ENCODE measurements at places on chromosomes 2 and 18. TPM values are rescaled to one million over a fixed set of nuclear protein-coding genes. Genes with fewer than 3 reads are reported as not detected.

DNA sequence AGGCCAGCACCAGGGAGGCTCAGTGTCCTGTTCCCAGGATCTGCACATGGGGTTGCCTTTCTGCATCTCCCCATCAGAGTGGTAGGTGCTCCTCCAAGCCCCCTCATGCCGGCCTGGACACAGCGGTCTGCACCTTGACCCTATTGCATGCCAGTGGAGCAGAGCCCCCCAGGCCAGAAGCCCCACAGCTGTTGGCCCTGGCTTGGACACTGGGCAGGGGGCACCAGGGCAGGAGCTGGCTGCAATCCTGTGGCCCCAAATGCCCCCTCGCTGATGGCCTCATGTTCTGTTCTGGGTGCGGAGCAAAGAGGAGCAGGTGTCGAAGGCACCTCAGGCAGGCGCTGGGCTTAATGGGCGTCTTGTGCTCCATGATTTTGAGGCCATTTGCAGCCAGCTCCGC lies 62.7 kb downstream of the CCDC74A start:
- DNase-seq: no peak

DNA sequence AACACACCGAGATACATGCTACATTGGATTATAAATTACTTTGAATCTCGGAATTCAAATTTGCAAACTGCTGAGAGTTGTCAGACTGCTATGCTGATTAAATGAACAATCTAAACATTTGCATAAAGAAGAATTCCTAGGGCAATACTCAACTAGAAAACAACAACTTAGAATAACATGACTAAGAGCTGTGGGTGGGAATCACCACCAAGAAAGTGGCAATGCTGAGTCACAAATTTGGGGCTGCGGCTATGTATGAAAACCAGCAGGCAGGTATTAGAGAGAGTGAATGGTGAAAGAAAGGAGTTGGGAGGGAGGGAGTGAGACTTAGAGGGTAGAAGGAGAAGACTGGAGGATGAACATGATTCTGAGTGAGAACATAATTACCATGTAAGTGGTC lies 559.5 kb downstream of the PIK3C3 start:
- DNase-seq: no peak

DNA sequence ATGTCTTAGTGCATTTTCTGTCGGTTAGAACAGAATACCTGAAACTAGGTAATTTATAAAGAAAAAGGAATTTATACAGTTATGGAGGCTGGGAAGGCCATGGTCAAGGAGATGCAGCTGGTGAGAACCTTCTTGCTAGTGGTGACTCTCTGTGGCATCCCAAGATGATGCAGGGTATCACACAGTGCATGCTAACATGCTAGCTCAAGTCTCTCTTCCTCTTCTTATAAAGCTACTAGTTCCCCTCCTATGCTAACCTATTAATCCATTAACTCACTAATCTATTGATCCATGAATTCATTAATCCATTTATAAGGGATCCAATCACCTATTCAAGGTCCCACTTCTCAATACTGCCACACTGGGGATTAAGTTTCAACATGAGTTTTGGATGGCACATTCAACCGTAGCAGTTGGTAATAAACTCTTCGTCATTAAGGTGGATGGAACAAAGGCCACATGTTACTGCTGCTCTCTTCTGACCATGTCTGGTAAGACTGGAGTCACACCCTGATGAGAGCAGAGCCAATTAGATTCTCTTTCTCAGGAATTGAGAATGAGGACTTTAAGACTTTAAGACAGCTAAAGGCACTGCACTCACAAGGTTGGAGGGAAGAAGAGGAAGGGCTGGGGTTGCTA lies 211.6 kb upstream of the SMAD7 start:
- DNase-seq: no peak

Gene XPO1
- total RNA-seq: 201 TPM

Gene KIAA2012
- not detected for total RNA-seq

Gene FNDC4
- 3.7 TPM for total RNA-seq

DNA sequence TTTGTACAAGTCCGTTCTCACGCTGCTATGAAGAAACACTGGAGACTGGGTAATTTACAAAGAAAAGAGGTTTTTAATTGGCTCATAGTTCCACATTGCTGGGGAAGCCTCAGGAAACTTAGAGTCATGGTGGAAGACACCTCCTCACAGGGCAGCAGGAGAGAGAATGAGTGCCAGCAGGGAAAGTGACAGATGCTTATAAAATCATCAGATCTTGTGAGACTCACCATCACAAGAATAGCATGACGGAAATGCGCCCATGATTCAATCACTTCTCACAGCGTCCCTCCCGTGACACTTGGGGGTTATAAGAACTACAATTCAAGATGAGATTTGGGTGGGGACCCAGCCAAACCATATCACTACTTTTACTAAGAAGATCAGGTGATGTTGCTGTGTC lies 285.8 kb downstream of the TMX3 start:
- DNase-seq: no peak

Gene GAREM1
- total RNA-seq: 26.8 TPM

- DNase-seq: no peak
Measured at GRCh38 chr2:36088716-36089328, 266.8 kb upstream of the CRIM1 start.
